Right cardiac atrium (tissue), 5 donors: ENCODE measurements at places on chromosomes 11 and 22. TPM values are rescaled to one million over a fixed set of nuclear protein-coding genes. Genes with fewer than 3 reads are reported as not detected.

PTPMT1 gene
- 15.5 TPM for total RNA-seq

ADORA2A gene
- 5.2 TPM for total RNA-seq

OR52H1 gene
- total RNA-seq: not detected

NCAM1 gene
- total RNA-seq: 303 TPM

NTM gene
- total RNA-seq: 148 TPM
